ENCODE measurements at places on chromosomes 6 and 20.

DNA sequence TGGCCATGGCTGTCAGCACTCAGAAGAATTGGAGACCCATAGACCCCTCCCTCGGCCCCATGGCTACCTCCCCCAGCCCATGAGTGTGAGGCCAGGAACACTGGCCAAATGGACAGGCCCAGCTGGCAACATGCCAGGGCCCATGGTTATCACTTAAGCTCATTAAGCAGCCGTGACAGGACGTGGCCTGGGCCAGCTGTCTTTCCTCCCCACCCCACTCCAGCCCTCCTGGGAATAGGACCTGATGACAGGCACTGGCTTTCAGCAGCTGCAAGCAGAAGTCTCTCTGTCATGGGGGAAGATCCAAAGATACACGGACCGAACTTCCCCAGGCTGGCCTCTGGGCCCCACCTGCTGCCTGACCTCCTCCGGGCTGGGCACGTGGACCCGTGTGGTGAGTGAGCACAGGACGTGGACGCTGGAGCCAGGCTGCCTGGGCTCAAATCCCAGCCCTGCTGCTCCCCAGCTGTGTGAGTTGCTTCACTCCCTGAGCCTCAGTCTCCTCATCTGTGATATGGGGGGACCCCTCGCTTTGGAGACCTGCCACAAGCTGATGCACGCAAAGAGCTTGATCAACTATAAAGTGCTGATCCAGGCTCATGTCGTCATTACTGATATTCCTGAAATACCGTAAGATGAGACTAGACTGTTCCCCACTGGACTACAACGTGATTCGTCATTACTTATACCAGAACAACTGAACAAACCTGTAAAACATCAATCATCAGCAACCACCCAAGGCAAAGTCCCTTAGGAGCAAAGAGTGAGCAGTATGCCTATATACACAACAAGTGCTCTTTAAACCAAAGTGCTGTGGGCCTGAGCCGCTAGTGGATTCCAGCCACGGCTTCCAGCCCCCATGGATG is 22.0 kb upstream of the VSTM2L start:
- DNase-seq, result no peak

DNA sequence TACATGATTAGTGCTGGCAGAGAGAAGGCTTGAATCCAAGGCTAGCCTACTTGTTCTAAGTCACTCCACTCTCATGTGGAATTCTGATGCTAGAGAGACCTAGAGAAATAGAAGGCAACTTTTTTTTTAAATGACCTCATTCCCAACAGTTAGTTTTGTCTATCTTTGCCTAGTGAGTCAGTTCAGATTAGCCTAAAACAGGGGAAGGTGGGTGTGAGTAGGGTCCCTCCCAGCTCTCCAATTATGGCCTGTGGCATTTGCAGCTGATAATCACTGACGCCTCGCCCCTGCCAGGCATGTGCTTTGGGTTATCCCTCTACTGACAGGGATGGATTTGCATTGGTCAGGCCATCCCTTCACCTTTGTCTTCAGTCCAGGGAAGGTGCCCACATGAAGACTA is 13.6 kb downstream of the TXLNB start:
- DNase-seq, result no peak

DNA sequence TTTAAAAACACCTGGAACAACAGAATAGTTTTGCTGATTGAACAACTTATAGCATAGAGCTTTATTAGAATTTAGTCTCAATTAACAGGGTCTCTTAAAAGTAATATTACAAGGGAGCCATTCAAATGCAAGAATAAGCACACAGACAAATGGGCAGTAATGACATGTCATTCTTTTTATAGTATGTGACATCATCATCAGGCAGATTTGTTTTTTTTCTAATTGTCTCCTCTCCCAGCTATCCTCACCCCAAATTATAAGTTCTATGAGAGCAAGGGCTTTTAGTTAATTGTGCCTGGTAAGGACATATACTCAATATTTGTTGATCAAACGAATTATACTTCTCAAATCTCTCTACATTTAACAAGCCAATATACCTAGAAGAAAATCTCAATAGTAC is 11.0 kb downstream of the PGM3 start:
- no peak for DNase-seq

GRCh38 chr6:112680091-112680490 is 333.0 kb downstream of the RFPL4B start:
- no peak for DNase-seq
